Fibroblast of lung (primary cell): ENCODE measurements at places on chromosomes 12 and 14. TPM values are rescaled to one million over a fixed set of nuclear protein-coding genes. Genes with fewer than 3 reads are reported as not detected.

DNA sequence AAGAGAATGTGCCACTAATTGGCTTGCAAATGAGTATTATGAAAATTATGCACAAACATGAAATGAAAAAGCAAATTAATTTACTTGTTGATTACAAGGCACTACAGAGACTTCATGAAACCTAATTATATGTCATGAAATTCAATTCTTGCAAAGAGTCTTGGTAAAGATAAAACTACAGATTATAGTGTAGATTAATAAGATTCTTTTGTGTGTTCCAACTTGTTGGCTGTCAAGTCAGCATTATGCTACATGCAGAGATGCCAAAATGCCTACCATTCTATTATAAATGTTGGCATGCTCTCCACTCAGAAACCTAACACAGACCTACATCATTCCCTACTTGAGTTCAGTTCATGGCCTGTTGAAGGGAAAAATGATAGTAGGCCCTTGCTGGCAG, 97.2 kb upstream of the KITLG start:
- H3K36me3 ChIP-seq: no peaks in the 10 kb centered on the region
- DNase-seq: no peak
- H3K4me1 ChIP-seq: no peaks in the 10 kb centered on the region
- no peak overlapping the region for H3K27ac ChIP-seq
- no peaks in the 10 kb centered on the region for H3K27me3 ChIP-seq
- H3K4me3 ChIP-seq: no peak overlapping the region

DNA sequence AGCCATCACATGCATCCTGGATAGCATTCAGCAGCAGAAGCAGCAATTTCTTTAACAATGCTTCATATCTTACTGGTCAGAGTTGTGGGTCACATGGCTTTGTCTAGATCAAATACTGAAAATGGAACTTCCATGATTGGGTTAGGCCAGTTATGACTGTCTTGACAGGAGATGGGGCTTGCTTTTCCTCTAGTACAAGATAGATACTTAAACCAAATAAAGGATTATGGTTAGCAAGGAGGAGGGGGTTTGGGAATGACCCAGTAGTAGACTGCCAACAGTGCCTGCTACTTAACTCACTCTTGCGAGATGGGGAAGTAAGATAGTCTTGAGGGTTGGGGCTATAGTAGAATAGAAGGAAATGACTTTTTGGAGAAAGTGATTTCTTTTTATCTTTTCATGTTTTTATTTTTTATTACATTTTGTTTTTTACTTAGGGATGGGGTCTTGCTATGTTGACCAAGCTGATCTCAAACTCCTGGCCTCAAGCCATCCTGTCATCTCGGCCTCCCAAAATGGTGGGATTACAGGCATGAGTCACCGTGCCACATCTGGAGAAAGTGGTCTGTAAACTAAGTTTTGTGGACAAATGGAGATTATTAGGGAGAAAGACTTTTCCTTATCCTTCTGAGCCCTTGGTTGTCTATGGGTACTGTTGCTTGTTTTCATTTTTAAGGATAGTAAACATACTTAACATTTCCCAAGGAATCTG, 37.6 kb downstream of the WNK1 start:
- H3K27ac ChIP-seq: no peak overlapping the region
- DNase-seq: no peak
- no peaks in the 10 kb centered on the region for H3K27me3 ChIP-seq
- peaks cover 3% of the 10 kb centered on the region for H3K4me1 ChIP-seq
- H3K36me3 ChIP-seq: no peaks in the 10 kb centered on the region

DNA sequence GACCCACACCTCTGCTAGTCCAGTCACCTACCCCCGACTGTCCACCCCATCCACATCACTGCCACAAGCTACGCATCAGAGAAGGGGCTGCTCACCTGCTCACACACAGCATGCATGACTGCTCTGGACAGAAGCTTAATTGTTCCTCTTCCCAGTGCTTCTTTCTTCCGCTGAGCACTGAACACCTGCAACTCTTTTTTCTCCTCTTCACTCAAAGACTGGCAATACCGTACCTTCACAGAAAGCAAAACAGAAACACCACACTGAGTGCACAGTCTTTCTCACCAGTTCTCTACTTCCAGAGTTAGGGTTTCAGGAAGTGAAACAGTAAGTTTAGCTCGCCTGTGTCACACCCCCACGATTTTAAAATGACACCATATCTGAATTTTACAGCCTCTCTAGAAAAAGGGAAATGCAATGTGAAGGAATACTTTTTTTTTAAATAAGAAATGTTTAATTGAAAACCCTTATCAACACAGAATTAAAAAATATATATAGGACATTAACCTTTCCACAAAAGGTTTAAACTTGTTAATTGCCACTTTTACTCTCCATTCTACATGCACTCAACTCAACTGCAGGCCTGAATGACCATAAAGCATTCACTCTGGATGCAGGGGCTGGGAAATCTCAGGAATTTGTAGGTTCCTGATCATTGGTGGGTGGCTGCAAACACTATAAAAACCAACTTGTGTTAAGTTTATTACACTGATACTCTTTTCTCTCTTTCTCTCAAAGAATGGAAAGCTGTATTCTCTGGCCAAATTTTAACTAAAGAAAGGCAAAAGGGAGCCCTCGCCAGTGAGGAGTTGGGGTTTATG, 120.0 kb downstream of the PRICKLE1 start:
- H3K4me3 ChIP-seq: no peak overlapping the region
- no peaks in the 10 kb centered on the region for H3K27me3 ChIP-seq
- H3K27ac ChIP-seq: no peak overlapping the region
- H3K4me1 ChIP-seq: peaks cover 7% of the 10 kb centered on the region

- H3K4me3 ChIP-seq: no peak overlapping the region
- peak overlapping the region; percentile 47 for H3K27ac ChIP-seq
- no peaks in the 10 kb centered on the region for H3K27me3 ChIP-seq
- H3K4me1 ChIP-seq: peaks cover 10% of the 10 kb centered on the region
These were observed 50.2 kb downstream of the TTLL5 start for GRCh38 chr14:75711105-75711795.

DNA sequence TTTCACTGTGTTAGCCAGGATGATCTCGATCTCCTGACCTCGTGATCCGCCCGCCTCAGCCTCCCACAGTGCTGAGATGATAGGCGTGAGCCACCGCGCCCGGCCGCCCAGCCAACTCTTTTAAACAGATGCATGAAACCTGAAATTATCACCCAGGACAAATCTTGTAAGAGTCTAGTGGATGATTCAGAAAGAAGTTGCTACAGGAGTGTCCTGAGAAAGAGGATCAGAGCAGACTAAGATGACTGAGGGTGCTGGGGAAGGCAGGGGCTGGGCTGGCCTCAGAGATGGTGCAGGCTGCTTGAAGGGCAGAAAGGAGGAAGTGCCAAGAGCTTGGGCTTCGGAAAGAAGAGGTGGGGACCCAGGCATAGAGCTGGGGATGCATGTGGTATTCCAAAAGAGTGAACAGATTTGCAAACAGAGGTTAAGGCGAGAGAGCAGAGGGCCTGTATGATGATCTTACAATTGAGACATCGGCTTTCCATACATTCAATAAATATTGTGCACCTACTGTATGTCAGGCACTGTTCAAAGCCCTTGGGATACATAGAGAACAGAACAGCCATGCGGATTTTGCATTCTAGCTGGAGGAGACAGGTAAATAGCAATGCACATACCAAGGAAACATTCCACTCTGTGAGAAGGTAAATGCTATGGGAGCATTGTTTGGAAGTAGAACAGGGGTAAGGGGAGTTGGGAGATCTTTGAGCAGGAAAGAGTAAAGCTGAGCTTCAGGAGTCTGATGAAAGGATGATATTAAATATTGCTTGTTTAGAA, 7.4 kb upstream of the CD9 start:
- H3K36me3 ChIP-seq: no peaks in the 10 kb centered on the region
- no peak for DNase-seq
- peaks cover 4% of the 10 kb centered on the region for H3K4me1 ChIP-seq

GRCh38 chr12:11228296-11228879, 41.1 kb downstream of the PRB3 start:
- DNase-seq: peak; percentile 39
- H3K27me3 ChIP-seq: no peaks in the 10 kb centered on the region

DNA sequence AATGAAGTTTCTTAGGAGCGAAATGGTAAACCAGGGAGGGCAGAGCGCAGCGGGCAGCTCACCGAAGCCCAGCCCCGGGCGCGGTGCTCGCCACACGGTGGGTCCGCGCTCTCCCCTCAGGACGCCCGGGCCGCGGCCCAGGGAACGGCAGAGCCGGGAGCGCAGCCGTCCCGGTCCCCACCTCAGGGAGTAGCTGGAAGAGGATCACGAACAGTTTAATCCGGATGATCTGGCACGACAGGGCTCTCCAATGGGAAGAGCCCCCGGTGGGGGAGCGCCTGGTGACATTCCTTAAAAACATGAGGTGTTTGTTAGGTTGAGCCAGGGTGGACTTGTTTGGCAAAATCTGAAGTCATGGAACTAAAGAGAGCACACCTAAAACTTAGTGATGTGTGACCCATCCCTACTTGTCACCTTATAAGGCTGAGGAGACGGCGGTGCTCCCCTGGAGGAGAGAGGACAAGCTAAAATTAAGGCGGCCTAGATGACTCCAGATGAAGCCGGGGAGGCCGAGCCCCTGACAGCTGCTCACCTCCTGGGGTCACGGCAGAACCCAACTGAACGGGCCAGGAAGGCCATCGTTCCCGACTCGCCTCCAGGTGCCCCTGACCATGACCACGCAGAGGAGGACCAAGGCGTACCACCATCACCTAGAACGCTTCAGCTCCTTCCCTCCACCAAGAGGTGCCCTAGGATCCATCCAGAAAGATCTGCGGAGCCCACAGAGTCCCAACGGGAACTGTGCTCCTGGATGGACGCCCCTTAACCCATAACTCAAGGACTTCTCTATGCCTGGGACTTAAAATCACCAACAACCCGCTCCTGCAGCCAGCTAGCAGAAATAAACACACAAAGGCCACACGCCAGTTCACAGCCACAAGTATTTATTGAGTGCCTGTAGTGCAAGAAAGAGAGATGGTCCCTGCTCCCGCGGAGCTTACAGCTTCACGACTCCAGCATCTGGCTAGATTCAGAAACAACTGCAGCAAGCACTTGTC, 866 bp upstream of the PITPNM2 start:
- peak overlapping the region; percentile 30 for H3K27ac ChIP-seq
- peak overlapping the region; percentile 66 for H3K4me3 ChIP-seq
- H3K27me3 ChIP-seq: no peaks in the 10 kb centered on the region
- DNase-seq: no peak

- no peak overlapping the region for H3K27ac ChIP-seq
- H3K27me3 ChIP-seq: no peaks in the 10 kb centered on the region
- H3K36me3 ChIP-seq: no peaks in the 10 kb centered on the region
- H3K4me1 ChIP-seq: no peaks in the 10 kb centered on the region
- DNase-seq: no peak
These were observed 101.4 kb upstream of the PPM1H start for GRCh38 chr12:63036216-63036973.

DNA sequence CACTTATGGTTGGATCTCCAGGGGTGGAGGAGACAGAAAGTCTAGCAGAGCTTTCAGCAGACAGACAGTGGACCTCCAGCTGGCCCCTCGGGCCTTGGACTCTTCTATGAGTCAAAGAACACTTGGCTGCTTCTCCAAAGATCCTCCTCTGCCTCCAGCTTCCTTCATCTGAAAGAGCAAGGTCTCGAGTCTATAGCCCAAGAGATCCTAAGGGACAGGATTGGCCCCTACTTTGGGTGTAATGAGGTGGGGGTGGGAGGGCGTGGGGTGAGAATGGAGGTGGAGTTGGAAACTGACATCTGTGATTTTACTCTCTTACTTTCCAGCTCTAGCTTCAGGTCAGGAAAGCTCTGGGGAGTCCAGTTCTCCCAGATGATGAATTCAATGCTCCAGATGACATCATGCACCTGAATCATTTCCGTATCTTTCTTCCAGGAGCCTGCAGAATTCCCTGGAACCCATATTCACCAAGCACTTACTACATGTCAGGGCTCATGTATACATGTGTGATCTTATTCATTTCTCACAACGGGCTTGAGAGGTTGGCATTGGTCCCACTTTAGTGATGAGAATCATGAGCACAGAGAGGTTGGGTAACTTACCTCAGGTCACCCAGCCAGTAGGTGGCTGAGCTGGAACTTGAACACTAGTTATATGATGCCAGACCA, 10.2 kb upstream of the PGF start:
- peaks cover 5% of the 10 kb centered on the region for H3K27me3 ChIP-seq
- H3K4me1 ChIP-seq: no peaks in the 10 kb centered on the region
- no peaks in the 10 kb centered on the region for H3K36me3 ChIP-seq
- H3K4me3 ChIP-seq: no peak overlapping the region

- no peaks in the 10 kb centered on the region for H3K27me3 ChIP-seq
- peak; percentile 80 for DNase-seq
- H3K27ac ChIP-seq: peak overlapping the region; percentile 9
- H3K4me3 ChIP-seq: no peak overlapping the region
These were observed 234.7 kb upstream of the TBX3 start for GRCh38 chr12:114918535-114919233.

GRCh38 chr12:59070322-59070933, 150.1 kb upstream of the LRIG3 start:
- H3K27ac ChIP-seq: no peak overlapping the region
- peak; percentile 64 for DNase-seq
- H3K4me1 ChIP-seq: no peaks in the 10 kb centered on the region
- H3K4me3 ChIP-seq: no peak overlapping the region
- H3K27me3 ChIP-seq: no peaks in the 10 kb centered on the region
- H3K36me3 ChIP-seq: no peaks in the 10 kb centered on the region

- no peaks in the 10 kb centered on the region for H3K27me3 ChIP-seq
- no peak overlapping the region for H3K27ac ChIP-seq
- no peak for DNase-seq
These were observed 294.5 kb downstream of the KSR2 start for GRCh38 chr12:117674313-117674712.

DNA sequence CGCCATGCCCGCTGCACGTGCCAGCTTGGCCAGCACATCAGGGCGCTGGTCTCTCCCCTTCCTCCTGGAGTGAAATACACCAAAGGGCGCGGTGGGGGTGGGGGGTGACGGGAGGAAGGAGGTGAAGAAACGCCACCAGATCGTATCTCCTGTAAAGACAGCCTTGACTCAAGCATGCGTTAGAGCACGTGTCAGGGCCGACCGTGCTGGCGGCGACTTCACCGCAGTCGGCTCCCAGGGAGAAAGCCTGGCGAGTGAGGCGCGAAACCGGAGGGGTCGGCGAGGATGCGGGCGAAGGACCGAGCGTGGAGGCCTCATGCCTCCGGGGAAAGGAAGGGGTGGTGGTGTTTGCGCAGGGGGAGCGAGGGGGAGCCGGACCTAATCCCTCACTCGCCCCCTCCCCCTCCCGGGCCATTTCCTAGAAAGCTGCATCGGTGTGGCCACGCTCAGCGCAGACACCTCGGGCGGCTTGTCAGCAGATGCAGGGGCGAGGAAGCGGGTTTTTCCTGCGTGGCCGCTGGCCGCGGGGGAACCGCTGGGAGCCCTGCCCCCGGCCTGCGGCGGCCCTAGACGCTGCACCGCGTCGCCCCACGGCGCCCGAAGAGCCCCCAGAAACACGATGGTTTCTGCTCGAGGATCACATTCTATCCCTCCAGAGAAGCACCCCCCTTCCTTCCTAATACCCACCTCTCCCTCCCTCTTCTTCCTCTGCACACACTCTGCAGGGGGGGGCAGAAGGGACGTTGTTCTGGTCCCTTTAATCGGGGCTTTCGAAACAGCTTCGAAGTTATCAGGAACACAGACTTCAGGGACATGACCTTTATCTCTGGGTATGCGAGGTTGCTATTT, 914 bp upstream of the CCND2 start:
- no peaks in the 10 kb centered on the region for H3K36me3 ChIP-seq
- no peak overlapping the region for H3K27ac ChIP-seq

The CDH24 gene
- 5.6 and 6.2 TPM in 2 replicates for total RNA-seq

The CBLN3 gene
- total RNA-seq: 2.6 and 5.3 TPM in 2 replicates
